ENCODE measurements at places on chromosomes 16 and 17.
A peak's percentile ranks its signal among the peaks of the same experiment; 100 is the strongest.

GRCh38 chr17:45030733-45031132 is 20.7 kb downstream of the DCAKD start:
- no peak for DNase-seq

GRCh38 chr16:15398618-15399316 is 3.2 kb downstream of the MPV17L start:
- DNase-seq, result no peak

- no peak for DNase-seq
These were observed 355.4 kb upstream of the RBFOX1 start for GRCh38 chr16:6977291-6977690.

- DNase-seq, result peak; percentile 66
These were observed 19.5 kb downstream of the SEC14L1 start for GRCh38 chr17:77160091-77160874.

DNA sequence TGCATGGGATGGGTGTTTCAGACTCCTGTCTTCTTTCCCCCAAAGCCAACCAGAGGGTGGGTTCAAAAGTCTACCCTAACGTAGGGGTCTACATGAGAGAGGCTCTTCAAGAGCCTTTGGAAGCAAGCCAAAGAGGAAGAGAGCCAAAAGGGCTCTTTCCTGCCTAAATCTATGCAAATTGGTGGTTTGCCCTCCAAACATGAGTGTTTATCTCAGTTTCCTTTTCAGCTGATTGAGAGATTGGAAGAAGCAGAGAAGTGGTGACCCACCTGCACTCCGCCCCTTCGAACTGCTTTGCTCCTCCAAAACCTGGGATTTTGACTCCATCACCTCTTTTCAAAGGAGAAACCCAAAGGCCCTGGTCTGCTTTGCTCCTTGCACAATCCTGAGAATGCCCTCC is 65.4 kb upstream of the MAF start:
- DNase-seq, result no peak

- DNase-seq, result no peak
These were observed 22.4 kb downstream of the CPD start for GRCh38 chr17:30401097-30401496.

GRCh38 chr16:58882292-58882691 is 148.2 kb upstream of the GOT2 start:
- DNase-seq, result no peak

DNA sequence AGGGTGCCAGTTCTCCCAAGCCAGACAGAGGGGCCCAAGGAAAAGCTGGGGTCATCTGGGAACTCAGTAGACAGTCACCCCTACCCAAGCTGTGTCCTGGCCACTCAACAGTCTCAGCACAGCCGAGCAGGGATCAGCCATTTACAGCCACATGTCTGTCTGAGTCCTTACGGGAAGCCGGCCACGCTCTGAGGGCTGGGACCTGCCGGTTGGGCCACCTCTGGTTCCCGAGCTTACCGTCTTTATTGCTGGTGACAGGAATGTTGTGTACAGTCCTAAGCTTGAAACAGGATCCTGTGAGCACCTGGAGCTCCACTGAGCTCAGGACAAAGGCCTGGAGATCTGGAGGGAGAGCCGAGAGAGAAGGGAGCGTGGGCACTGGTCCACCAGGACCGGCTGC is 59.8 kb downstream of the TIMM22 start:
- DNase-seq, result no peak

- DNase-seq, result no peak
These were observed 216.3 kb downstream of the PRKCA start for GRCh38 chr17:66518677-66519076.

GRCh38 chr17:13920413-13920812 is 148.9 kb upstream of the COX10 start:
- no peak for DNase-seq

GRCh38 chr17:14409292-14409691 is 108.4 kb downstream of the HS3ST3B1 start:
- no peak for DNase-seq

GRCh38 chr17:81515530-81516041 is 3.0 kb upstream of the ACTG1 start:
- DNase-seq, result no peak

GRCh38 chr17:62641153-62641552 is 13.7 kb downstream of the MRC2 start:
- no peak for DNase-seq

DNA sequence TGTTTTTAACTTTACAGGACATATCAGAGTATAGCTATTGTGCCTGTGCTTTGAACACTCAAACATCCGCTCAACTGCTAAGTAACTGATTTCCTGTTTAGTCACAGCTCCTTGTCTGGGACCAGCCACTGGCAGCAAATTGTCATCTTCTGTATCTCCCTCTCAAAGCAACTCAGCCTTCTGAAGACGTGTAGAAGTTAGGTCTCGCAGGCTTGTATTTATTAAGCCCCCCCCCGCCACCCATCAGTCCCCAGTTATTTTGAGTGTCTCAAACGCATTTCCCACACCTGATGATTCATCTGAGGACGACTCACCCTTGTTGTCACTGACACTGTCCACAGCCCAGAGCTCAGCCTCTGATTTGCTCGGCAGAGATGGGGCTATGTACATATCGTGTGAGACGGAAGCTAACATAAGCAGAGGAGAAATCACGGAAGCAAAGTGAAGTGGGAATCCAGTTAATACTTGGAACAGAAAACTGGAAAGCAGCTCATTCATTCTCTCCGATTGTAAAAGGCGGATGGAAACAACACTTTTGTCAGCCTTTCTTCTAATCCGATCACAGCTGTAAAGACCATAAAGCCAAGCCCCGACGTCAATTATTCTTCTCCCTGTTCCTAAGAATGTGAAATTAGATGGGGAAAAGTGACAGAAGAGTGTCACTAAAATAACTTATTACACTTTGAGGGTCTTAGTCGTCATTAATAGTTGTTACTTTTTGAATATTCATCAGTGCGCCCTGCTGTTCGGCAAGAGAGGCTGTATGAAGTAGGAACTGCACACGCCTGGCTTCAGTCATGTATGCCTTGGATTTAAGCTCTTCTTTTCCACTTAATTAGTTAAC is 64.2 kb downstream of the PITPNC1 start:
- no peak for DNase-seq

DNA sequence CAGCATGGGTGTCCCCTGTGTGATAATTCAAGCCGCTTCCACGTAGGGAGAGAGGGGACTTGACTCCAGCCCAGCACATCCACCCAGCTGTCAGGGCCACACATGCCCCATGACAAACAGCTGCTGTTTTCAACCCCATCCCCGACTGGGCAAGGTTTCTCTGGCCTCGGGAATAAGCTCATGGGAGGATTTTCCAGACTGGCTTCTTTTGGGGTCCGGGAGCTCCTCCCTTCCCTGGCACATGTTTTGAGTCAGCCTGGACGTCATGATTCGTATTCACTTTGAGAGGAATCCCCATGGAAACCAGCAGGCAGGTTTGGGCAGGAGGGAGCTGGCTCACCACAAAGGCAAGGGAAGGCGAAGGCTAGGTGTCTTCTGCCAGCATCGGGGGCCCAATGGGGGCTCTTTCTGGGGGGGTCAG is 156.4 kb downstream of the CMIP start:
- no peak for DNase-seq

- DNase-seq, result no peak
These were observed 15.9 kb downstream of the ANKRD40 start for GRCh38 chr17:50691550-50692447.

DNA sequence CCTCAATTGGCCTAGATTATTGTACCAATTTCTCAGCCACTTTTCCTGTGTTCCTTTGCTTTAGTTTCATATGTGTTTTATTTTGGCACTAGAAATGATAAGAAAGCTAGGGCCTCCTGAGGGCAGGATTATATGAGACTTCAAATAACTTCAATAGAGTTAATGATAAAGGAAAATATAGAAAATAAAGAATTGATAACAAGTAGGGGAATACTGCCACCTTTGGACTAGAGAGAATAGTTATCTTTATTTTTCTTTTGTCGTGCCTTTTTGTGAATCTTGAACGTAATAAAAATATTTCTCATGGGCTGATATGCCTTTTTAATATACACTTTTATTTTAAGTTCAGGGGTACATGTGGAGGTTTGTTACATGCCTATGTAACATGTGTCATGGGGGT is 29.3 kb upstream of the RBL2 start:
- no peak for DNase-seq

DNA sequence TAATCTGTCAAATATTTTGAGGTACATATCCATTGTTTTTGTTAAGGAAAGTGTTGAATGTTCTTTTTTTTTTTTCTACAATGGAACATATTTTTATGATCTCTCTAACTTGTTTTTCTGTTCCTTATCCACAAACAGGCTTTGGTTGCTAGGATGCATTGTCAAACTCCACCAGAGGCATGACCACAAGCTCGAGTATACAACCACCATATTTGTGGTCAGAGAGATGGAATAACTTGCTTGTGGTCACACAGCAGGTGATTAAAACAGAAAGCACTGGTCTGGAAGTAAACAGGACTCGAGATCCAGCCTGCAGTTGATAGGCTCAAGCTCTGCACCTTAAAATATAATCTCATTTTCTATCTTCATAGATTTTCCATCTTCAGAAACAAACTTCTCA is 105.8 kb upstream of the ADAMTS18 start:
- DNase-seq, result no peak

DNA sequence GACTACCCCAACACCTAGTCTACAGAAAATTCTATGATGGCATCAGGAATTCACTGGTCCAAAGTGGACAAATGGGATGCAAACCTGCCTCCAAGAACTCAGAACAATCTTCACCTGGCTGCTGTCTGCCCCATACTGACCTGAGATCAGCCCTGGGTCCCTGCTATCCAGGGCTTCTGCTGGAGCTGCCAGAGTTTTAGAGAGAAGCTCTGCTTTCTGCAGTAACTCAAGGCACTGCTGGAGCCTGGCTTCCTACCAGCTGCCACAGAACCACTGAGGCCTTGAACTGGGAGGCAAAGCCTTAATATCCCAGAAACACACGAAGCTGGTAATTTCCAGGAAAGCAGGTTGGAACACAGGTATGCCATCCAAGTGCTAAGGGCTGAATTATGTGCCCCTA is 7.5 kb downstream of the TMEM170A start:
- no peak for DNase-seq

DNA sequence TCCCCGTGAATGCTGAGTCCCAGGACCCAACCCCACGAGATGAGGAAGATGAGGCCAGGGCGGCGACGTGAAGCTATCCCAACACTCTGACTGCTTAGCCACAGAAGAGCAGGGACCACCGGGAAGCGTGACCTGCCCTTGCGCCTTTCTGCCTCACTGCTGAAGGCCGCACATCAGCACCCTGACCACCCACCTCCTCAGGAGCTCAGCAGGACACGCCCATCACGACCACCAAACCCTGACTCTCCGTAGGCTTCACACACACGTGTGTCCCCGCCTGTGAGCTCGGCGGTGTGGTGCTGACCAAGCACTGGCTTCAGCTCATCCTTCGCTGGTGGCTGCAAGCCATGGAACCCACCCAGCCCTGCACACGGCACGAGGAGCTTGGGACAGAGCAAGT is 97.8 kb downstream of the ZNF778 start:
- no peak for DNase-seq

- no peak for DNase-seq
These were observed 293.1 kb downstream of the HS3ST3B1 start for GRCh38 chr17:14593956-14594355.

- no peak for DNase-seq
These were observed 8.9 kb upstream of the PPL start for GRCh38 chr16:4945560-4946502.

DNA sequence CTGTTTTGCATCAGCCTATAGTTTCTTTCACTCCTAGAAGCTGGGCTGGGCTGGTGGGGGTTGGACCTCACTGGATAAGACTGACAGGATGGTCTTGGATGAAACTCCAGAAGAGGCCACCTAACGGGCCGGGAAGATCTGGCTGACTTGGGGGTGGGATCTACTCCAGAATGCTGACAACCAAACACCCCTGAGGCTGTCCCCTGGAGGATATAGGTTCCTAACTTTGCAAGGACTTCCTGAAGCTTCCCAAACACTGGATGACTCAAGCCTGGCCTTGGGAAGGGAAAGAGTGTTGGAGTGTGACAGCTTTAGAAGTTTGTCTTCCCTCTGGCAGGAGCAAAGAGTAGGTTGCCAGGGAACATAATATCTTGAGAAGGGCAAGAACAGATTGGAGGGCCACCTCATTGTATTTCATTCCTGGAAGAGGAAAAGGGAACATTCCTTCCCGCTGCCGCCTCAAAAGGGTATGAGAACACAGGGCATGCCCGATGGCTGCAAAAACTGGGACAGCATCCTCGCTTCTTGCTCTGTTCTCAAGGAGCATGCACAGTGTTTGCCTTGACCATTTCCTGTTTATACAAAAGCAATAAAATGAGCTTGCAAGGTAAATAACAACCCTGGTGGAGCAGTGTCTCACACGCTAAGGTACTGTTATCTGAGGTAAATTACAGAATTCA is 6.8 kb upstream of the CYB5B start:
- DNase-seq, result no peak

DNA sequence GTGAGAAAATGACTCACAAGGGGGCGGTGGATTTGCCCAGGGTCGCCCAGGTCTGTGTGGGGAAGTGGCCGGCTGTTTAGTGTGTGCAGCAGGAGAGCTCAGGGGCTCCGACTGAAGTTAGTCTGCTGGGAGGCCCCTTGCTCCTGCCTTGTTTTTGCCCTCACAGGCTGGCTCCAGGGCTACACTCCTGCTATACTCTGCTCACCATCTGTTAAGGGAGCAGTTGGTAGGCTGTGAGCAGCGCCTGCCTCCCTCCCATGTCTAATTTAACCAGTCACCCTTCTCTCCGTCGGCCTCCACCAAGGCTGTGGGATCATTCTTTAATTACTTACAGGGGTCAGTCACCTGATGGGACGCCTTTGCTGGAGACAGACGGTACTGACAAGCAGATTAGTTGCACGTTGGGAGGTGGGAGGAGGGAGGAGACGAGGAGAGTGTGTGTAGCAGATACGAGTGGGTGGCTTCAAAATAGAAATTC is 35.5 kb downstream of the KSR1 start:
- DNase-seq, result peak; percentile 21

- DNase-seq, result no peak
These were observed 231.6 kb upstream of the RBFOX1 start for GRCh38 chr16:7101054-7101453.

DNA sequence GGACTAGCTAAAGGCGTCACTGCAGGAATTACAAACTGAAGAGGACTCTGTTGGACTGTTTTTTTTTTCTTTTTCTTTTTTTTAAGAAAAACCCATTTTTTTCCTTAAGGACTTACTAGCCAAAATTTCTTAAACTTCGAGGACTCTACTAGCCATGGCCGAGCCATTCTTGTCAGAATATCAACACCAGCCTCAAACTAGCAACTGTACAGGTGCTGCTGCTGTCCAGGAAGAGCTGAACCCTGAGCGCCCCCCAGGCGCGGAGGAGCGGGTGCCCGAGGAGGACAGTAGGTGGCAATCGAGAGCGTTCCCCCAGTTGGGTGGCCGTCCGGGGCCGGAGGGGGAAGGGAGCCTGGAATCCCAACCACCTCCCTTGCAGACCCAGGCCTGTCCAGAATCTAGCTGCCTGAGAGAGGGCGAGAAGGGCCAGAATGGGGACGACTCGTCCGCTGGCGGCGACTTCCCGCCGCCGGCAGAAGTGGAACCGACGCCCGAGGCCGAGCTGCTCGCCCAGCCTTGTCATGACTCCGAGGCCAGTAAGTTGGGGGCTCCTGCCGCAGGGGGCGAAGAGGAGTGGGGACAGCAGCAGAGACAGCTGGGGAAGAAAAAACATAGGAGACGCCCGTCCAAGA is 878 bp downstream of the HEXIM1 start:
- DNase-seq, result no peak

- no peak for DNase-seq
These were observed 210.2 kb downstream of the KATNIP start for GRCh38 chr16:27759967-27760788.
